Stimulated activated CD4-positive, alpha-beta T cell treated with anti-CD3 and anti-CD28 coated beads, Interleukin-1b, Interleukin-23, amount 100 ng/mL, for 1 hour (primary cell): ENCODE measurements at places on chromosomes 1 and 21.

GRCh38 chr1:30187413-30188023 lies 535.9 kb downstream of the MATN1 start:
- no peak for DNase-seq

DNA sequence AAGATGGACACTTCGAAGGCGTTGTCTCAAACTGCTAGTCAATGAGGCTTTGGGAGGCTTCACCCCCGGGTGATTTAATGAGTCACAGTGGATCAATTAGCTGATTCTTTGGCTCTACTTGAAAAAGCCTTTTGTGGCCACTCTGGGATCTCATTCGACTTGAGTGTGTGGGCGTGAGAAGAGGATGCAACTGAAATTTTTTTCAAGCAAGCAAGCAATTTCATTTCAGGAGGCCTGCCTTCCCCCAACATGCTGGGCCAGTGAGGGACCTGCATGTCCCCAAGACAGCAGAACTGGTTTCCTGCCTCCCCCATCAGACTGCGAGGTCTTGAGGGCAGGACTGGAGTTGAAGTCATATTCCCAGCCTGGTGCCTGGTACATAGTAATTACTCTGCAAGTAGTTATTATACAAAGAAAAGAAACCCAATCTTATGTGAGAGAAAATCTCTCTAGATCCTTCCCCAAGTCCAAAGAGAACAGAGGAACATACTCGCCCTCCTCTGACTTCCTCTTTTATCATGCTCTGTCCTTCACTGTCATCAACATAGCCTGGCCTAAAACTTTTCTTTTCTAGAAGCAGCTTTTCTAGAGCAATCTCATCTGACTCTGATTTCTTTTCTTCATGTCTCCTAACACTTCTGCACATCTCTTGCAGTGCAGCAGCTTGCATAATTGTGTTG lies 22.7 kb downstream of the SYT6 start:
- no peak for DNase-seq

DNA sequence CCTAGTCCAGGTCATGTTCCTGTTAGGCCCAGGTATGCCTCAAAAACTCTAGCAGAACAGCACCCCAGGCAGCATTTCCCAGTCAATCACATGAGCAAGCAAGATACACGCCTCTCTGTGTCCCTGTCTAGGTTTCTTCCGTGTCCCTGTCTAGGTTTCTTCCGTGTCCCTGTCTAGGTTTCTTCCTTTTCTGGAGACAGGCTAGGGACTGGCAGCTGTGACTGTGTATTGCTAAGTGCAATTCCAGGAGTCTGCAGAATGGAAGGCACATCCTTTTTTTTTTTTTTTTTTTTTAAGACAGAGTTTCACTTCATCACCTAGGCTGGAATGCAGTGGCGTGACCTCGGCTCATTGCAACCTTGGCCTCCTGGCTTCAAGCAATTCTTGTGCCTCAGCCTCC lies 77.6 kb downstream of the SETD4 start:
- DNase-seq: no peak

DNA sequence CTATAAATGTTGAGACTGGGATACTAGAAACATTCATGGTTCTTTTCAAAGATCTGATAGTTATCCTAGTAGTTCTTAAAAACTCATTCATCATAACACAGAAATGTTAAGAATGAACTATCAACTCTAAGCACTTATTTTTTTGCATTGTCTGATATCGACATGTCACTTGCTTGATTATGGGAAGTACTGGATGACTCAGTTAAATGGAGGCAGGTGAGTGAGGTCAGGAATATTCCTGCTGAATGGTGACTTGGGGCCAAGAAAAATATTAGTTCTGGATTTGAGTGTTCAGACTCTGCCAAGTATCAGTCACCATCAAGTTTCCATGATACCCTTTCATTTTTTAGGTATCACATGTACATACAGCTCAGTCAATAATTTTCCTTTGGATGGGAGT lies 63.6 kb downstream of the NEK7 start:
- no peak for DNase-seq

DNA sequence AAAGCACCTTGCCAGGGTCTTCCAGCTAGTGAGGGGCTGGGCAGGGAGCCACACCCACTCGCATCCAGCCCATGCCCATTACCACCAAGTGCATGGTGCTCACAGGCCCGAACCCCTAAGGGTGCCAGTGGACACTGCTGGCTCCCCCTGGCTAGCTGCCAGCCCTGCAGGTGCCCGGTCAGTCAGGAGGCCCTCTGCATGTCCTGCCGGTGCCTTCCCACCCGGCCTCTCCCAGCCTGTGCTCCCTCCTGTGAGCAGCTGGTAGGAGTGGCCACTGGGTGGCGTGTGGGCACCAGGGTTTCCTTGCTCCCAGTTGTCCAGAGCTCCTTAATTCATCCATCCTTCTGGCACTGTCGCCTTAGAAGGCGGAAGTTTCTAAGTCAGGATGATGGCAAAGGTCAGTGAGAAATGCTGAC lies 33.4 kb downstream of the QSOX1 start:
- no peak for DNase-seq

DNA sequence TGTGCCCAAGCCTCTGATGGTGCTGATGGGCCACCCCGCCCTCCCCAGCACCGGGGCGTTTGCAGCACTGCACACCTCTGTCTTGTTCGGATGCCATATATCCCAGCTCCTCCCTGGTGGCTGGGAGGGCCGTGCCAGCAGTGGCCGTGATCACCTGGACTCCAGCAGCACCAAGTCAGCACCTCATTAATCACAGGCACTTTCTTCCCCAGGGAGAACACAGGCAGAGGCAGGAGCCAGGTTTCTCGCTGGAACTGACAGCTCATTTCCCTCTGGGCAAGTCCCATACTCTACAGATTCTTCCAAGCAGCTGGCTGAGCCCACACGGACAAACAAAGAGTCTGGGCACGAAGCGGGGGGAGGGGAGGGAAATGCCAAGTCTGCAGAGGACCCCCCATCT lies 141.7 kb upstream of the EDN2 start:
- DNase-seq: no peak

- no peak for DNase-seq
These were observed 720 bp upstream of the BSDC1 start for GRCh38 chr1:32394890-32395432.

- no peak for DNase-seq
These were observed 3.7 kb downstream of the DMRTB1 start for GRCh38 chr1:53462769-53463501.

GRCh38 chr1:153921080-153921802 lies 1.5 kb downstream of the GATAD2B start:
- DNase-seq: no peak

- DNase-seq: no peak
These were observed 65.5 kb downstream of the PRRX1 start for GRCh38 chr1:170729225-170730002.

DNA sequence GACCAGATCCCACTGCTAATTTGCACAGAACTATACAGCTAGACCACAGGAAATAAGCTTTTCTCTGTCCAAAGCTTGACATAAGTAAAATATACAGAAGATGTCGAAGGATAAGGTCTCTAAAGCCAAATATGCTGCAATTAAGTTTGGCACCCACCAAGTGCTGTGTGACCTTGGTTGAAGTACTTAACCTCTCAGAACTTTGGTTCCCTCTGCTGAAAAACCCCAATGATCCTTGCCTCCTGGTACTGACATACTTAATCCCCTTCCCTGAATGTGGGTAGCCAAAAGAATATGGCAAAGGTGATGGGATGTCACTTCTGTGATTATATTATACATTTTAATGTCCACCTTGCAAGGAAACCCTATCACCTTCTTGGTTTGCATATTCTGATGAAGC lies 290.5 kb downstream of the VAV3 start:
- no peak for DNase-seq

DNA sequence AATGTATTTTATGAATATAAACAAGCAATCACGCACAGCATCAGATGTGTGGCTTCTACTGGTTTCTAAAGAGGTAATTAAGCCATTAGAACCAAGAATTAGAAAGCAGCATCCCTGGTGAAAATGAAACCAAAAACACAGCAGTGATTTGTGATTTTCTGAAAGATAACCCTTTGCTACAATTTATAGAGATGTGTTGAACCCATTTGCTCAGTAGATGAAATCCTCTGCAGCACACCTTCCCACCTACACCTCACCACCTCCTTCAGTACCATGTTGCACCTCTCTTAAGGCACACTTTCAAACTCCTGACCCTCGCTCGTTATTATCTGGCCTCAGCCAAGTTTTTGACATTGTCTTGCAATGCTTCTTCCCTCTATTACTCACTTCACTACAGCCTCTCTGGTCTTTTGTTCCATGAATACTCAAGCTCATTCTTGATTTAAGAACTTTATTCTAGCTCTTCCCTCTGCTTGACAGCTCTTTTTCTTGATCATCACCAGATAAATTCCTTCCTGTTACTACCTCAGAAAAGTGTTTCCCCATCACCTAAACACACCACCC lies 38.6 kb downstream of the NSL1 start:
- no peak for DNase-seq

- no peak for DNase-seq
These were observed 45.0 kb downstream of the IER5 start for GRCh38 chr1:181133441-181133951.

DNA sequence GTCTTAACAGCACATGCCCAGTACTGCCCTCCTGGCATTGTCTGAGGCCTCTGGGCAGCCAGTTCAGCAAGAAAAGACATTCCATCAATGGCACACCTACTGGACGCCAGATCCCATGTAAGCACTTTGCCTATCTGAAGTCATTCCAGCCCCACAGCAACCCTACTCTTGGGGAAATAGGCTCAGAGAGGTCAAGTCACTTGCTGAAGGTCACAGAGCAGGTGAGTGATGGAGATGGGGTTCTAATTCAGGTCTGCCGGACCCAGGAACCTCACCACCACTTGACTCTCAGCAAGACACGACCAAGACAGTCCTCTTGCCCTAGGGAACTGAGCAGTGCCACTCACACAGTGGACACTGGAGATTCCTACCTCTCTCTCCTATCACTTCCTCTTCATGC lies 79.4 kb downstream of the PAX7 start:
- no peak for DNase-seq

- no peak for DNase-seq
These were observed 15.0 kb downstream of the QSOX1 start for GRCh38 chr1:180169640-180170195.

GRCh38 chr1:25168193-25169071 lies 63.9 kb downstream of the SYF2 start:
- no peak for DNase-seq

GRCh38 chr1:50246869-50247268 lies 138.1 kb downstream of the ELAVL4 start:
- no peak for DNase-seq

DNA sequence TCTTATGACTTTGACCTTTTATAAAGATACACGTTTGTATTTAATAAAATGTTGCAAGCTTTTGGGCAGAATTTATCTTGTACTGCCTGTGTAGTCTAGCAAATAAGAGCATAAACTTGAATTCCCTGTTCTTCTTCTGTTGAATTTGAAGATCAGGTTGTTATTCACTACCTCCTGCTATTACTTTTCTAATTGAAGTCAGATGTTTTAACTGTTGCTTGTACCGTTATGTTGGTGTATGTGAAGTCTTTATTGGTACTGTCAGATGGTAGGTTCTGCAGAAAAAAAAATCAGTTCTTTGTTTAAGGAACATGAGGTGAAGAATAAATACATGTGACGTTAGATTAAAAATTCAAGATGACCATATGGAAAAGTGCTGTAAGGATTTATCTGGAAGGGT lies 69.1 kb downstream of the DYRK1A start:
- DNase-seq: no peak

GRCh38 chr1:185929776-185930175 lies 195.6 kb downstream of the HMCN1 start:
- DNase-seq: no peak

- no peak for DNase-seq
These were observed 15.1 kb upstream of the PODN start for GRCh38 chr1:53046930-53047329.

- DNase-seq: no peak
These were observed 46.3 kb downstream of the TESK2 start for GRCh38 chr1:45444609-45445131.

- DNase-seq: no peak
These were observed 44.1 kb upstream of the RGS21 start for GRCh38 chr1:192272732-192273131.

- DNase-seq: no peak
These were observed 27.7 kb upstream of the PTGFRN start for GRCh38 chr1:116881879-116882520.

DNA sequence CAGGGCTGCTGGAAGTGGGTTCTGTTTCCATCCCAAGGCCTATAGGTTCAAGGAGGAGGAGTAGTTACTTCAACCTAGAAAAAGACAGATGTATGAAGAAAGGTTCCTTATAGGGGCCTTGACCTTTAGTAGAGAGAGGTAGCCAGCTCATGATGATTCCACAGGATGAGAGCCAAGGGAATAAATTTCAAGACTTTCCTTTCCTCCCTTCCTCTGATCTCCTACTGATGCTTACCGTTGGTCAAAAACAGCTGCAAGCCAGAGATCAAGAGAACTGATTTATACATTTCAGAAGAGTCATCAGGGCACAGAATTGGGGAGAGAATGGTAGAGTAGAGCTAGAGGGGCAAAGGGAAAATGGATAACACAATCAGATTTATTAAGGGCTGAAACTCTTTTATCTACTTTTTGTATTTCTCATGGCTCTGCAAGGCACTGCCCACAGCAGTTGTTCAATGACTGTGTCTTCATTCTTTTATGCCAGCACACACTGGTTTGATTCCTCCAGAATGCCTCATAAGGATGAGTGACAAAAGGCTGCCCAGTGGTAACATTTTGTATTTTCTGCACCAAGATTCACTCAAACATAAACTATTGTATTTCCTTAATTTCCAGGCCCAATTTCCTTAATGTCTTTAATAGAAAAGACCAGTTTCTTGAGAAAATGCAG lies 37.4 kb downstream of the AK5 start:
- DNase-seq: no peak

- DNase-seq: no peak
These were observed 36.1 kb upstream of the KHDRBS1 start for GRCh38 chr1:31977385-31978131.

GRCh38 chr21:42174173-42174572 lies 44.8 kb upstream of the ABCG1 start:
- DNase-seq: no peak

DNA sequence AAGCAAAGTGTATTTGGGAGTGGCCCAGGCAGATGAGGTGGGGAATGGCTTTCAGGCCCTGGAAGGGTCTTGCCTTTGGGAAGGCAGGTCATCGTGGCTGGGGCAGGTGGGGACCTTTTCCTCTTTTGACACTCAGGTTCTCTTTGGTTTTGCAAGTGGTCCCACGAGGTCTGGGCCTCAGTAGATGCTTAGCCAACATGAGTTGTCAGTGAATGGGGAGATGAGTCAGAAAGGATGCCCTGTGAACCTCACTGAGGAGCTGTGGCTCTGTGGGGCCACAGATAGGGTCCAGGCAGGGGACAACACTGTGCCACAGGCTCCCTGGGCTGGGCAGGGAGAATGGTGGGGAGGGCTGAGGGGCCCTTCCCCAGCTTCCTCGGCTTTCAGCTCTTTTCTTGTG lies 19.0 kb downstream of the ARHGEF10L start:
- DNase-seq: no peak

DNA sequence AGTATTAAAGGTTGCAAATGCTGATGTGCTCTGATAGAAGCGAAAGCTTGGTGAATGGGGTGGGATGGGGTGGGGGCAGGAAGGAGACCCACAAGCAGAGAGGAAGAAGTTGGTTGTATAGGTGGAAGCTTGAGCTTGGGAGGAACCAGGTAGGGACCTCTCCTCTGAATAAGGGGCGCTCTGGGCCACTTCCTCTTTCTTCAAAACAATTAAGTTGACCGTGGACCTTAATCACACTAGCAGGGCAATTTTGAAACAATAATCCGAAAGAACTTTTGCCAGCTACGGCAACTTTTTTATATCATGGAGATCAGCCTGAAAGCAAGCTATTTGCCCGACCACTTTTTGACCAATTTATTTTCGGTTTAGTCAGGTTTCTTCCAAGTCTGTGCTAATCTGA lies 1.9 kb upstream of the DYRK1A start:
- no peak for DNase-seq

GRCh38 chr1:30649321-30649991 lies 73.9 kb downstream of the MATN1 start:
- DNase-seq: no peak
